Left colon (tissue), 2 donors: ENCODE measurements at places on chromosomes 5 and 9. TPM values are rescaled to one million over a fixed set of nuclear protein-coding genes. Genes with fewer than 3 reads are reported as not detected.

The RASGRF2 gene
- 2.3 TPM for total RNA-seq

The SLC6A19 gene
- 5.8 TPM for total RNA-seq

The FRMD3 gene
- 23.8 TPM for total RNA-seq

The TTC16 gene
- total RNA-seq: not detected

The SETX gene
- 38.7 TPM for total RNA-seq

The FASTKD3 gene
- total RNA-seq: 11.3 TPM

The RNF183 gene
- total RNA-seq: 1.3 TPM

The PRDM9 gene
- total RNA-seq: not detected

The MCIDAS gene
- 0.55 TPM for total RNA-seq

The SLC4A9 gene
- 0.31 TPM for total RNA-seq

DNA sequence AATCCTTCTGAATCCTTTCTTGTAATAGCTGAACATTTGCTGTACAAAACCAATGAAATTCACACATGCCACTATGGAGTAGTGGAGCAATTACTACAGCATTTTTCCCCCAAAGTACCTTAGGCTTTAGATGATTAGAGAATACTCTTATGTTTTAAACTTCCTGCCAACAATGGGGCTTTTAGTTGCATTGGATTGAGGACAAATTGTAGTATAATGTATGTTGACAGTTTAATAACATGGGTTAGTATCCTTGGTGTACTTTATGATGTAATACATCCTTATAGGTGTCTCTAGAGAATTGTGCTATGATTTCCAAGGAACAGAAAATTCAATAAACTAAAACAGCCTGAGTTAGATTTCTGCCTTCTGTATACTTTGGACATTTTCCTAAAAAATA, 422.7 kb upstream of the GRAMD2B start:
- no peak for DNase-seq

- no peak for DNase-seq
Measured at GRCh38 chr5:150485693-150486401, 22.1 kb upstream of the NDST1 start.

- no peak for DNase-seq
Measured at GRCh38 chr5:26945901-26946300, 92.5 kb downstream of the CDH9 start.

GRCh38 chr5:36528588-36528987, 77.8 kb upstream of the SLC1A3 start:
- DNase-seq: no peak

GRCh38 chr5:112886975-112887374, 25.9 kb downstream of the SRP19 start:
- no peak for DNase-seq

DNA sequence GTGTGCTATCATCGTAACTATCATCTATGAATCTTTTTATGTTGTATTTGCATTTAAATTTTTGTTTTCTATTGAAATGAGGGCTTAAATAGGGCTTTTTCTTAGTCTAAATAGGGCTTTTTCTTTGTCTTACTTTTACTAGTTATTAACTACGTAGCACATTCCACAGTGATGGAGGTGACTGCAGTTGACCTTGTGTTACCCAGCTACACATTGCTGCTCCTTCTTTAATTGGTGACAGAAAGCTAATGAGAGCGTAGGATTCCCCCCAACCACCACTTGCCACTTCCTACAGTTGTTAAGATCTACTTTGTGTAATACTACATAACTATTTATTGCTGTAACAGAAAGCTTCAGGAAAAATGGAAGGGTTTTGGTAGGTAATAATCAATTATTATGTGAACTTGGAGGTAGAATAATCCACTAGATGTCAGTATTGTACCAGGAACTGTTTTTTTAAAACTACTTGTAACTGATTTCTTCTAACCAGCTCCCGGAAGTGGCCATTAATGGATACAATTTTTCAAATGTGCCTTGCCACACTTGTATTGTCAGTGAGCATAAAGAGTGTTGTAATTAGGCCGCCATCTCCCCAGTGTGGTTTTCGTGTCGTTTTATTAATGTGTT, 18.0 kb downstream of the MTRR start:
- DNase-seq: no peak

DNA sequence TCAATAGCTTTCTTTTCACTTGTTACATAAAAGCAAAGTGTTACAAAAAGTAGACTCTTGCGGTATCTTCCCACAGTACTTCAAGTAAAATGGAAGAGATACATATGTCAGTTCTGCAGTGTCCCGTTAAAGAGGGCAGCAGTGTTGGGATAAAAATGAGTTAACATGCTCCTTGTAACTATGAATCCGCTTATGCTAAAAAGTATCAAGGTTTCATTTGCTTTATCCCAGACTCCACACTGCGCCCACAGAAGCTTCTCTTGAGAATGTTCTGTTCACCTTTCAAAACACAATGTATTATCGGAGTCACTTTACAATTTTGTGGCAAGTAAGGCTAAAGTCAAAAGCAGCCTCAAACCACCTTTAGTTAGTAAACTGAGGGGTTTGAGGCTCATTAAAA, 790 bp downstream of the PTAR1 start:
- no peak for DNase-seq

- no peak for DNase-seq
Measured at GRCh38 chr9:34372467-34373011, 4.2 kb downstream of the MYORG start.

- no peak for DNase-seq
Measured at GRCh38 chr5:123124859-123125595, 36.0 kb downstream of the PRDM6 start.

DNA sequence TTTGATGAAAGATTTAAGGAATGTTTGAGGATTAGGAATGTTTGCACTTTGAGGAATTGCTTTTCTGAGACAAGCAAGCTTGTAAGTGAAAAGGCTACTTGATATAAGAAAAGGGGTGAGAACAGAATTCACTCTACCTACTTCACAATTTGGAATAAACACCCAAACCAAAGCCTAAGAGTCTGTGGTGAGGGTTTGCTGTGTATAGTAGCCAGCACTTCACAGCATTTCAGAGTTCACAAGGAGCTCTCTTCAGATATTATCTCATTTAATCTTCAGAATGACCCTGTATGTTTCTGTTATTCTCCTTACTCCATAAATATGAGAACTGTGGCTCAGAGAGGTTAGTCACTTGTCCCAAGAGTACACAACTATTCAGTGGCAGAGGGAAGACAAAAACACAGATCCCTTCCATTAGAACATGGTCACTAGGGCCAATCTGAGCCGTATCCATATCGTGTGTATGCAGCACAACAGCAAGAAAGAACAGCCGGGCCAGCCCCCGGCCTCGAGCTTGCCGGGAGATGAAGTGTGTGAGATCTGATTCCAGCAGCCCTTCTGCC, 92.4 kb downstream of the FRMD3 start:
- no peak for DNase-seq

GRCh38 chr5:7488734-7489133, 92.8 kb downstream of the ADCY2 start:
- no peak for DNase-seq

DNA sequence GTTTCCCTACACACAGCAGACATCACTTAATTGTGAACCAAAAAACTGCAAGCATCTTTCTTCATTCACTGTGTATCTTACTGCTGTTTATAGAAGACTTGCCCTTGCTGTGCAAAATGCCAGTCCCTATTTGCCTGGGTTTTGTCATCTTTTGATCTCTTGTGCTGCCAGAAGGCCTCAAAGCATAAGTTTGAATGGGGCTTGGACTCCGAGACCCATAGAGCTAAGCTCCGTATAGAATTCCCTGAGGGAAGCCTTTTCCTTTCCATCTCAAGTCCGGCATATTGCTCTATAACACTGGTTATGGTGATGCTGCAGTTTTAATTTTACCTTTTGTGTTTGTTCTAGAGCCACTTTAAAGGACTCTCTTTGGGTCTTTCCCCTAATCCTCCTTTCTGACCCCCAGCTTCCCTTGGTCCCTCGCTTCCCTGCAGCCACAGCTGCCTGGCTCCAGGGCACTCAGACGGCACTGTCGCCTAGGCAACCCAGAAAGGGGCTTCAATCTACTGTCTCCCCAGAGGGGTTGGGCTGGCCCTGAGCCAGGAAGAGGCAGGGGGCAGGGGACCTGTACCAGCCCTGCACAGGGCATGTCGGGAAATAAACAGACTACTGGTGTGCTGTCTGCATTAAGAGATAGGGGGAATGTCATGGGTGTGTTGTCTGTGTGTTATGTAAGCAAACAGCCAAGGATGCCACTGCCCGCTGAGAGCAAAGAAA, 73.4 kb upstream of the MELK start:
- DNase-seq: no peak

GRCh38 chr9:130692321-130692720, 1.3 kb upstream of the EXOSC2 start:
- DNase-seq: no peak

GRCh38 chr5:135276151-135276550, 122.9 kb downstream of the MACROH2A1 start:
- DNase-seq: no peak
